MCF 10A (cell line): ENCODE measurements at places on chromosomes 3 and 15. TPM values are rescaled to one million over a fixed set of nuclear protein-coding genes. Genes with fewer than 3 reads are reported as not detected.

Gene RFTN1
- total RNA-seq: 2.1 and 4.5 TPM in 2 replicates

DNA sequence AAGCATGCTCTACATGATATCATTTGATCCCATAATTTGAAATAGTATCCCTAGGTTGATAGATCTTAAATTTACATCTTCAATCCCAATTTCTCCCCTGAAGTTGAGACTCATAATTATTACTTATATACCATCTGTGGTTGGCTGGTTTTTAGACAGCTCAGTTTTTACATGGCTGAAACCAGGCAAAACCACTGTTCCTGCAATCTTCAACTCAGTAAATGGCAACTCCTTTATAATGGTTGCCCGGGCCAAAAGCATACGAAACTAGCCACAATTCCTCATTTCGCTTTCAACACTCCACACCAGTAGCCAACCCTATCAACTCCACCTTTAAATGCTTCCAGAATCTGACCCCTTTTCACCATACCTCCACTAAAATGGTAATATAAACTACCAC lies 118.5 kb downstream of the TGFBR2 start:
- no peak for DNase-seq

DNA sequence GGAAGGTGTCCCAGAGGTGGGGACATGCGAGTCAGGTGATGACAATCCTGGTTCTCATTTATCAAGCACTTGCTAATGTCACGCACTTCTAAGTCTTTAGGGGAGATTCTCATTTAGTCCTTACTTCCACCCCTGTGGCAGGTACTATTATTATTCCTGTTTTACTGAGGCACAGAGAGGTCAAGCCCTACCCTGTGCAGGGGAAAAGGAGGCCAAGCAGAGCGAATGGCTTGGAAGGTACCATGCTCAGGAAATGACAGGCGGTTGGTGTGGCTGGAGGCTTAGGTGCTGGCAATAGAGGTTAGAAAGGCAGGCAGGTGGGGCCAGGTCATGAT lies 268.9 kb downstream of the UACA start:
- no peak for DNase-seq

Gene TMEM158
- 1.4 and 1.9 TPM in 2 replicates for total RNA-seq
